NB4 (cell line): ENCODE measurements at places on chromosomes 11 and 22.

DNA sequence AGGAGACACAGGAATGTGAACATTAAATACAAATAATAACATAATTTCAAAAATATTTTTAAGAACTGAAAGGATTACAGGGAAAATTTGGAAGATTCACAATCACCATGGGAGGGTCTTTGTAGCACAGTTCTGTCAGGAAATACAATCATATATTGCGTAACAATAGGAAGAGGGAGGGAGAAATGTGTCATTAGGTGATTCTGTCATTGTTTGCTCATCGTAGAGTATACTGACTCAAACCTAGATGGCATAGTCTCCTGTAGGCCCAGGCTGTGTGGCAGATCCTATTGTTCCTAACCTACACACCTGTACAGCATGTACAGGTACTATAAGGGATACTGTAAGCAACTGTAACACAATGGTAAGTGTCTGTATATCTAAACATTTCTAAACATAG, 330.4 kb downstream of the BRD1 start:
- peak; percentile 81 for DNase-seq

- DNase-seq: no peak
Observed at GRCh38 chr11:35553021-35553420, 27.6 kb upstream of the PAMR1 start.

DNA sequence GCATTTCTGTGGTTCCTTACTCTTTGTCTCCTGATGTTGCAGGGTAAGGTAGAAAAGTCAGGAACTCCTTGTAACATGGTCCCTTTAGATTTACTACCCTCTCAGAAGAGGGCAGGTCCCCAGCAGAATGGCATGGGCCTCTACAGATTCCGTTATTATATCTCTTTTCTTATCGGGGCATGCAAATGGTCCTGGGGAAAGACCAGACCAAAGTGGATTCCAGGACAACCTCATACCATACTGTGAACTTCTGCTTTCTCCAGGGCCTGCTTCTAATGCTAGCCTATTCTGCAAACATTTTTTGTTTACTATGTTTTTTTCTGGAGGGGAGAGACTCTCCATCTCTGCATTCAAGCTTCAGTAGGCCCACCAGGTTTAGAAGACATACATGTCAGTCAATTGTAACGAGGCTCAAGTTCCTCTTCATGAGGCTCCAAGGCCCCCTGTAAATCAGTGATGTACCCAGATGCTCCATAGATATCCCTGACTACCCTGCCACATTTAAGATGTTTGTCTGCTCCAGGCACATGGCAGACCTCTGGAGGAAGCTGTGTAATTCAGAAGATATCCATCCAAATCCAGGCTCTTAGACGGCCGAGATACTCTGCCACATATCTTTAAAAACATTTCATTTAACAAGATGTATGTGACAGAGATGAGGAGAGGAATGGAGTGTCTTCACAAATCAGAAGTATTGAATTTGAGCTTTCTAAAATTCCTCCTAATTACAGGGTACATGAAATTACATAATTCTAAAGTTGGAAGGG, 8.5 kb upstream of the ME3 start:
- no peak for DNase-seq

DNA sequence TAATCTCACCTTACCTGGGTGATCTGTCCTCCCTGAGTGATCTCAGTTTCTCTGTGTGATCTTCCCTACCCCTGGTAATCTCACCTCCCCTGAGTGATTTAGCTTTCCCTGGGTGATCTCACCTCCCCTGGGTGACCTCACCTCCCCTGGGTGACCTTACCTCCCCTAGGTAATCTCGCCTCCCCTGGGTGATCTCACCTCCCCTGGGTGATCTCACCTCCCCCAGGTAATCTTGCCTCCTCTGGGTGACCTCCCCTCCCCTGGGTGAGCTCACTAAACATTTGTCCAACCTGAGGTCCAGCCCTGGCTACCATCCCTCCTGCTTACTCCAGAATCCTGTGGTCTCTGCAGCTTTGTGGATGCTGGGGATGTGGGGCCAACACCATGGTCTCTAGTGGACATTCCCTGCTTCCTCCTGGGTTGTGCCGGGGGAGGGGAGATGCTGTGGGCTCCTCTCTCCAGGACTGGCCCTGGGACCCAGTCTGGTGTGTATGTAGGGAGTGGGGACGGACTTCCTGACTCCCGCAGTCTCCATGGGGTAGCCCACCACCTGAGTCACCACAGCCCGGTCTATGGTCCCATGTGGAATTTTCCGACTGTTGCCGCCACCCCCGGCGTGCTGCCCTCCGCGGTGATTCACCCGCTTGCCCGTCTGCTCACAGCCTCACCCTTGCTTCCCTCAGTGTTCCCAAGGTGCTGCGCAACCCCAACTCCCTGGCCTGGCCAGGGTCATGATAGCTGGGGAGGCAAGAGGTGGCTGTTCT, 9.9 kb downstream of the LSP1 start:
- DNase-seq: no peak

DNA sequence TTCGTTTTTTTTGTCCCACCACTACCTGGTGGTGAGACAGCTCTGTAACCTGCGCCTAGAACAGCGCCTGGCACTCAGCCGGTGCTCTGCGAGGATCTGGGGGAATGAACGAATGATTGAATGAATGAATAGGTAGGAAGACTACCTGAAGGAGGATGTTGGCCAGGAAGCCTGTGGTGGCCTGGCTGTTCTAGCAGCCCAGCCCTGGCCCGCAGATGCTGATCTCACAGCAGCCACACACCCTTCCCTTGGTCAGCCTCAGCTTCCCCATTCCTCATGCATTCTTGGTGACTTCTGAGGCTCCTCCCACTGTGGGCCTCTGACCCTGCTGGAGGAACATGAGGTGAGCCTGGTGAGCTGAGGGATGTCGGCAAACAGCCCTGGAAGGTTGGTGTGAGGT, 3.7 kb downstream of the TRPM5 start:
- DNase-seq: peak; percentile 28

GRCh38 chr11:65895482-65895981, 4.7 kb downstream of the FOSL1 start:
- no peak for DNase-seq

- DNase-seq: peak; percentile 62
Observed at GRCh38 chr11:59097113-59097708, 9.8 kb upstream of the FAM111B start.

DNA sequence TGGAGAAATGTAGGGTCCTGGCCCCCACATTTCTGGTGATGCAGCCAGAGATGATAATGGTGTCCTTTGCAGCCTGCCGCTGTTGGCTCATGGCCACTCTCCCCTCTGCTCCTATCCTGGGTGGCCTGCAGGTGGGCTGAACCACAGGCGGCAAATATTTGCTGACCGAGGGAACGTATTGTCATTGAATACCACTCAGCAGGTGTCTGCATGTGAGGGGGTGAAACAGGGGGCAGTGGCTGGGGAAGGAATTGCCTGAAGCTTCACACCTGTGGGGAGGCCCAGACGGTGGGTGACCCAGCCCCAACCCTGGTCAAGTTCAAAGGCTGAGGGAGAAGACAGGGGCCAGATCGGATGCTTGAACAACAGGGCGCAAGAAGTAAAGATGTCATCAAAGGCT, 73.3 kb upstream of the WNT11 start:
- DNase-seq: no peak

GRCh38 chr11:128865490-128865889, 1.6 kb downstream of the KCNJ1 start:
- no peak for DNase-seq

- DNase-seq: no peak
Observed at GRCh38 chr22:26972286-26972685, 314.9 kb downstream of the MIAT start.

- DNase-seq: no peak
Observed at GRCh38 chr22:42451499-42452145, 19.4 kb upstream of the NFAM1 start.

- no peak for DNase-seq
Observed at GRCh38 chr11:104852811-104853210, 45.4 kb downstream of the CASP12 start.

GRCh38 chr11:10750838-10751580, at the start of gene CTR9:
Gene CTR9 (plus strand): TSS chr11:10751246. CDS start chr11:10751413, 167 bp downstream.
- DNase-seq: peak; percentile 96

- DNase-seq: peak; percentile 58
Observed at GRCh38 chr11:61627850-61628661, 47.2 kb upstream of the SYT7 start.

DNA sequence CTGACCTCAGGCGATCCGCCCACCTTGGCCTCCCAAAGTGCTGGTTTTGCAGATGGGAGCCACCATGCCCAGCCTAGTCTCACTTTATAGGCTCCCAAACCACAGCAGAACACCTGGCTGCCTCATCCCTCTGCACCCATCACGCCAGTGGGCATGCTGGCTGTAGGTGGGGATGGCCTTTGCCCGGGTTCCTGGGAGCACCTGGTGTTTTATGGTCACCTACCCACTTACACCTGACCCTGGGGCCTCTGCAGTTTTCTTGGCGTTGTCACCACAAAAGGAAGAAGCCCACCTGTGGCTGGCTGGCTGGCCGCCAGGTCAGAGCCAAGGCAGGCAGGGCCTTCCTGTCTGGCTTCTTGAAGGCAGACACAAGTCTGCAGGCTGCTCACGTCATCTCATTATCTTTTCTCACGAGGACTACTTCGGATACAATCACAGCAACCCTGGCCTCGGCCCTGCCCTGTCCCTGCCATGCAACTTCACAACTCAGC, 8.2 kb downstream of the RRP7A start:
- DNase-seq: no peak

GRCh38 chr22:50032941-50033601, 20.5 kb upstream of the IL17REL start:
- no peak for DNase-seq

GRCh38 chr11:126166413-126166812, 45.0 kb downstream of the RPUSD4 start:
- no peak for DNase-seq

GRCh38 chr11:10298342-10298741, 4.3 kb upstream of the SBF2 start:
- peak; percentile 78 for DNase-seq

GRCh38 chr11:46361283-46362155, 14.3 kb downstream of the DGKZ start:
- peak; percentile 94 for DNase-seq

- no peak for DNase-seq
Observed at GRCh38 chr11:81725701-81726100, 1008.0 kb downstream of the FAM181B start.
